GM03348 (cell line): ENCODE measurements at places on chromosomes 12 and 14.

- DNase-seq, result no peak
These were observed 1.7 kb upstream of the KCNJ8 start for GRCh38 chr12:21776175-21776574.

GRCh38 chr12:105396024-105396423 is 65.5 kb downstream of the C12orf75 start:
- DNase-seq, result no peak

GRCh38 chr12:118537481-118537917 is 161.1 kb downstream of the SUDS3 start:
- no peak for DNase-seq

GRCh38 chr12:86613311-86613710 is 357.1 kb upstream of the MGAT4C start:
- DNase-seq, result no peak

DNA sequence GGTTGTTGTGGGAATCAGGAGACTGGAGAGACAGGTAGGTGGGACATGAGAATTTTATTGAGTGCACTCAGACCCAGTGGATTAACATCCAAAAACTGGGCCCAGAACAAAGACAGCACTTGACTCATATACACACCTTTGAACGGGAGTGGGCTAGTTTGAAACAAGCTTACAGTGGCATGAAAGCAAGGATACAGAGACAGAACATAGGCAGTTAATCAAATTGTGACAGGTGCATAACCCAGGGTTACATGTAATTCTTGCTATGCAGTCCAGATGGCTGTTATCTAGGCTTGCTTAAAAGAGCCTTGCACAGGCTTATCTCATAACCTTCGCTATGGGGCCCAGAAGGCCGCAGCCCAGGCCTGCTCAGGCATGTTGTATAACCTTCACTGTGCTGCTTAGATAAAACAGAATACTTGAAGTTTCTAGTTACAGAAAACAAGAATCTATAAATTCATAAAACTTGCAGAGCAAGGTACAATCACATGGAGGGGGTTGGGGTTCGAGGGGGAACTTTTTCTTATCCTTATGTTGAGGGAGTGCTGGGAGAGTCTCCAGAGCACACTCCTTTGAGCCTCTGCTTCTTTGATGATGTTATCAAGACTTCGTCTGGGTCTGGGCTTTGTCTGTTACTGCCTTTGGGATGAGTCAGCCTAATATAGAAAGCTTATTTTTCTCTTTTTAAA is 81.7 kb downstream of the TNFAIP2 start:
- DNase-seq, result no peak

- DNase-seq, result no peak
These were observed 45.4 kb downstream of the NKX2-1 start for GRCh38 chr14:36474593-36474992.

DNA sequence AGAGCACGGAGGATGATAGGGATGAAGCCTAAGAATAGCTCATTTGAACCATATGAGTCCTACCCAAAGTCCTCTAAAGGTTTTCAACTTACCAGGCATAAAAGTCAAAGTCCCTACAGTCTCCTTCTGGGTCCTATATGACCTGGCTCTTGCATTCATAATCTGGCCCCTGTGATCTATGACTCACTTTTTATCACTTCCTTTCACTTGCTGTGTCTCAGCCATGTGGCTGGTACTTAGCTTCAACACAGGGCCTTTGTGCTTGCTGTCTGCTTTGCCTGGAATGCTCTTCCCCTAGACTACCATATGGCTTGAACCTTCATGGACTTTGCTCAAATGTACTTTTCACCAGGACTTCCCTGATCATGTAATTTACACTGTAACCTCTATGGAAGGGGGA is 137.6 kb upstream of the TMTC1 start:
- DNase-seq, result no peak

DNA sequence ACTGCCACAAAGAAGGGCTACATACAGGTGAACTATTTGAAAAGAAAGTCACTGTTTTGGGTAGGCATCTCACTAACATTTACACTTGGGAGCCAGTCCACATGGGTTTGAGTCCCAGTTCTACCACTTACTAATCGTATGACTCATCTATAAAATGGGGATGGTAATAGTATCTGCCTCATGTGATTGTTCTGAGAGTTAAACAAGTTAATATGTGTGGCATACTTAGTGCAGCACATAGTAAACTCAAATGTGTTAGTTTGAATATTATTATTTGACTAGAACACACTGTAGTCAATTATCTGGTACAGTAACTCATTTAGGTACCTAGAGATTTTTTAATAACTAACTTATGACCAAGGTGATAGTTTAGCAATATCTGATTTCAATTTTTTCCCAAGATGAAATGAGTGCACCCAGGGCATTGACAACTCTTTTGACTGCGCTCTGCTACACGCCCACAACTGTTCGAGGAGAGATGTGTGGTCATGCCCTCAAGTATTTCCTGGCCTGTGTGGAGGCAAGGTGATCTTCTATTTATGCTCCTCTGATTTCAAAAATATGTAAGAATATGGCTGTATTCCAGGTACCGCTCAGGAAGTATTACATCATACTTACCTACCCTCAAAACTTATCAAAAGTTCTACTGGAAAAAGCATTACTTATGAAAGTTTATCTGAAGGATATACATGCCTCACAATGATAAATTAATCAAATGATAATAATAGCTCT is 210.6 kb upstream of the EGLN3 start:
- DNase-seq, result no peak

GRCh38 chr12:75848431-75848925 is 183.1 kb downstream of the PHLDA1 start:
- DNase-seq, result no peak

GRCh38 chr12:50557421-50557820 is 52.6 kb downstream of the DIP2B start:
- DNase-seq, result peak; percentile 19

DNA sequence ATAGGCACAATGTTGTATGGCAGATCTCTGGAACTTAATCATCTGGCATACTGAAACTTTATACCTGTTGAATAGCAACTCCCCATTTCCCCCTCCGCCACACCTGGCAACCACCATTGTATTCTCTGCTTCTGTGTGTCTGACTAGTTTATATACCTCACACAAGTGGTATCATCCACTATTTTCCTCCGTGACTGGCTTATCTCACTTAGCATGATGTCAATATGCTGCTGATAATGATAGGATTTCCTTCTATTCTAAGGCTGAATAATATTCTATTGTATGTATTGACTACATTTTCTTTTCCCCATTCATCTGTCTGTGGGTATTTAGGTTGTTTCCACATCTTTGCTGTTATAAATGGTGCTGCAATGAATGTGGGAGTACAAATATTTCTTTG is 21.5 kb downstream of the BRMS1L start:
- no peak for DNase-seq

DNA sequence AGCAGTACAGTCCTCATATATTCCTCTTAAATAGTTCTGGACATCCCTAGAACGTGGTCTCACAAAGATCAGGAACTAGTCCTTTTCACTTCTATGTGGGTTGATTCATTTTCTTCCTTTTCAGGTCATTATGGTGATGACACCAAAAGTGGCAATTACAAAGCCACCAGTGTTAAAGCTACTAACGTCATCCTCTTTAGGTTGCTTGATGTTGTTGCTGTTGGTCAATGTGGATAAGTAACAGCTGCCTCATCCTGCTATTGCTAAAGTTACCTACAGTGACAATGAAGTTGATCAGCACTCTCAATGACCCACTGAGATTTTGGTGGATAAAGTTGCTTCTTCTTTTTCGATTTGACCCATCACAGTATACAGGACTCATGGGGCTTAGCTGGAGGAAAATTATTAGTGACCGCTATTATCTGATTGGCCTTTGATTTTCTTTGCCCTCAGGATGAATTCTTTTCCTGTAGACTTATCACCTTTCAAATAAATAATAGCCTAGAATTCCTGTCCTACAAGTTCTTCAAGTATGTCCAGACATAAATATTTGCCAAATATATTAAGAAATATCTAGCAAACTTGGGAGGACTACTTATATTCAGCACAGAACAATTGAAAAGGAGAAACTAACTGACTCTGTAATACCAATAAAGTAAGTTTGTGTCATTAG is 54.0 kb upstream of the ATP2B1 start:
- no peak for DNase-seq

DNA sequence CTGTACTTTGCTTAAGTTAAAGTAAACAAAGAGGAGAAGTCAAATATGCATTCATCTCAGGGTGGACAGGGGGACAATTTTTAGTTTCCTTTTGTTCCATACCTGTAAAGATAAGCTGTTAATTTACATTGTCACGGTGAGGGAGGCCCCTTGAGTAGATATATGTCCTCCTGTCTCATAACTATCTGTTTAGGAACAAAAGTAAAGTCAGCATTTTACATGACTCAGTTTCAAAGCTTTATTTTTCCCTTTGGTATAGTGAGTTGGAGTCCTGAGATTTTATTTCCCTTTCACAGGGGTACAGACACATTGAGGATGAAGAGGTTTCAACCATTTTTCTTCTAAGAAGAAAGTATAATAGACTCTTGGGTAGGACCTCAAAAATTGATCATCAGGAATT is 50.1 kb downstream of the TESPA1 start:
- DNase-seq, result no peak

DNA sequence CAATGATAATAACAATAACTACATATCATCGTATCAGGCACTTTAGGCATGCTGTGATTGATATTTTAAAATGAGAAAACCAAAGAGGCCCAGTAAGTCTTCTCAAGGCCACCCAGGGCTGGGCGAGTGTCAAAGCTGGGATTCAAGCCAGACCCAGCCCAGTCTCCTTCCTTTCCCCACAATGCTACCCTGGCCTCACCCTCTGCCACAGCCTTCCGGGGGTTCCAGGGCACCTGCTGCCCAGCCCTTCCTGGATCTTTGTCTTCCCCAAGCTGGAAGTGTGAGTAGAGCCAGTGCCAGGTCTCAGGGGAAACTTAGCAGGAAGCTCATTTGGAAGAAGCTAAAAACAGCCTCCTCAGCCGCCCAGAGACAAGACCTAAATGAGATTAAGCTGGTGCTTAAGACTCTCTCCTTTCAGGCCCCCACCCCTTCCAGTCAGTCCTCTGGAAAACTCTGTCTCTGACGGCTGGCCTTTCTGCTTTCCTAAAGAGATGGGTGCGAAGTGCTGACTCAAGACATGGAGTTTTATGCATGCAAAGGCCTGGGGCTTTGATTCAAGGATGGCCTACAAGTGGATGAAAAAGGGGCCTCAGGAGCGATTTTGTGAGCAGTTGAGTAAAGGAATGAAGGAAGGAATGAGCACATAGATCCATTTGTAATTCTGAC is 184.2 kb downstream of the KCNA5 start:
- DNase-seq, result no peak

GRCh38 chr12:121697093-121697698 is 15.4 kb upstream of the TMEM120B start:
- DNase-seq, result peak; percentile 63

GRCh38 chr14:53462931-53463778 is 310.0 kb upstream of the DDHD1 start:
- no peak for DNase-seq

DNA sequence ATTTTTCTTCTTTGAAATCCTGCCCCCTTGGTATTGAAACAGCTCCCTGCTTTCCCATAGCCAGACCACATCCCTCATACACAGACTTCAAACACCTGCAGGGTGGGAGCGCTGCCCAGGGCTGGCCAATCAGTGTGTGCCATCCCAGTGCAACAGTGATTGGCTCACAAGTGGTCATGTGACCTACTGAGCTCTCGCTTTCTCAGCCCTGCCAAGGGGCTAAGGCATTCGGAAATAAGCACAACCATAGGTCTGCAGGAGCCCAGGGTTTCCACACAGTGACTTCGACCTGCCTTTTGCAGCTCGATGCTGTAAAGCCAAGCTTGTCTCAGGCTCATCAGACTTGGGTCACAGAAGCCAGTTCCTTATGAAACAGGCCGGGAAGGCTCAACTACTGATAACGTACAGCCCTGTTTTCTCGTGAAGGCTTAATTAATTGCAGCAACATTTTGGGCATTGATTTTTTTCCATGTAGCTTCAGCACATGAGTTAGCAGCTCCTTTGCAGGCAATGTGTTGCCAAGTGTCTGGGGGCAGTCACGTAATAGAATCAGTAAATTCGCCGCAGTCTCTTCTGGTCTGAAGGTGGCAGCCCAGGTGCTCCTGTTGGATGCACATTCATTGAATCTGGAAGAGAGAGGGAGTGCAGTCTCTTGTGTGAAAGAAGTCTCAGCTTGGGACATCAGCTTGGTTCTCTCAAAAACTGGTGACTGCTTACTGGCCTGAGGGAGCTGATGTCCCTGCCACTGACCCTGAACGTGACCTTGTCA is 1091.8 kb downstream of the AACS start:
- DNase-seq, result no peak

GRCh38 chr12:8629486-8630033 is 16.9 kb upstream of the AICDA start:
- peak; percentile 51 for DNase-seq

- DNase-seq, result no peak
These were observed 64.5 kb downstream of the FZD10 start for GRCh38 chr12:130226771-130227170.

DNA sequence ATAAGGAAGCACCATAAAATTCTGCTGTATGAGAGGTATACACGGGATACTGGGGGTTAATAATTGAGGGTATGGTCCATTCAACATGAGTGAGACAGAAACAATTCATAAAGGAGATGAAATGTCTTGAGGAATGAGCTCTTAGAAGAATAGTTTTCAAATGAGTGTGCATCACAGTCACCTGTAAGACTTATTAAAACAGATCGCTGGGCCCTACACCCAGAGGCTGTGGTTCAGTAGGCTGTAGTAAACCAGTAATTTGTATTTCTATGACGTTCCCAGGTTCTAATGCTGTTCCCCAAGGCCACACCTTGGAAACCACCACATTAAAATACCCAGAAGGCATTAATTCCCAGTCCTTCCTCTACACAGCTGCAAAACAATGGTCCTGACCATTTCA is 49.6 kb downstream of the CAND1 start:
- DNase-seq, result no peak

DNA sequence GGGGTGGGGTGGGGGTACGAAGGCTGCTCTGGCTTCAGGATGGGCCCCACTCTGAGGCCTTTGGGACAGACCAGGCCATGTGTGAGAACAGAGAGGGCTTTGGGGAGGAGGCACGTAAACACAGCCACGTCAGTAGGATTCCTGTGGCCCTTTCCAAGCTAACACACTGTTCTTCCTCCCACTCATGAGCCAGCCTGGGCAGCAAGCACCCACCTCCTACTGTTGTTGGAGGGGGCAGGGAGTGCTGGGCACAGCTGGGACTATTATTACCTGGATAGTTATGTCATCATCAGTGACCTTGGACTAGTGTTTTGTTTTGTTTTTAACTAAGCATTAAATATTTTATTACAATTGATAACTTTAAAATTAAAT is 5.3 kb downstream of the CHGA start:
- DNase-seq, result no peak

DNA sequence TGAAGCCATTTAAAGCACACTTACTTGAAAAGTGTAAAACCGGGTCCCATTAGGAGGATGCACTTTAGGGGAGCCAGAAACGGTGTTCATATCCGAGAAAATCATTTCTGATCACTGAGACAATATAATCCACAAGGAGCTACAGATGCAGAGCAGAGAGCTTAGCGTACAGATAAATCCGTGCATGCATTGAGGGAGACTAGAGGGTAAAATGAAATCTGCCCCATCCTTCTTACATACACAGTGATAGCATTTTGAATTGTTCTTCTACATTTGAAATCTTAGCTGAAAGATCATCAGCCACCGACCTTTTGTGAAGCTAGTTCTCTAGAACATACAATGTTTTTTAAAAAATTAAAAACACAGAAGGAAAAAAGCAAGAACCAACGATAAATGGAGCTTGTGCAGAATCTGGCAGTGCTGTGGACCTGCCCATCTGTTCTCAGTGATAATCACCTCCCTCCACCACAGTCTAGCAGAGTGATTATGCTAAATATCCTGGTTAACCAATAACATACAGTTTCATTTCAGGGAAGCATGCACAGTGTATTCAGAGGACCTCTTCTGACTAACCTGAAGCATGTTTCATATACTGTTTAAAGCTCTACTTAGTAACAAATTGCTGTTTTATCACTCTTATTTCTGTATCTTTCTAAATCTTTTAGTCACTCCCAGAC is 161.1 kb downstream of the PPFIA2 start:
- DNase-seq, result no peak
